NCI-H187 treated with DMSO at 0.1 percent for 48 hours (cell line): ENCODE measurements at places on chromosomes 12 and 14.

DNA sequence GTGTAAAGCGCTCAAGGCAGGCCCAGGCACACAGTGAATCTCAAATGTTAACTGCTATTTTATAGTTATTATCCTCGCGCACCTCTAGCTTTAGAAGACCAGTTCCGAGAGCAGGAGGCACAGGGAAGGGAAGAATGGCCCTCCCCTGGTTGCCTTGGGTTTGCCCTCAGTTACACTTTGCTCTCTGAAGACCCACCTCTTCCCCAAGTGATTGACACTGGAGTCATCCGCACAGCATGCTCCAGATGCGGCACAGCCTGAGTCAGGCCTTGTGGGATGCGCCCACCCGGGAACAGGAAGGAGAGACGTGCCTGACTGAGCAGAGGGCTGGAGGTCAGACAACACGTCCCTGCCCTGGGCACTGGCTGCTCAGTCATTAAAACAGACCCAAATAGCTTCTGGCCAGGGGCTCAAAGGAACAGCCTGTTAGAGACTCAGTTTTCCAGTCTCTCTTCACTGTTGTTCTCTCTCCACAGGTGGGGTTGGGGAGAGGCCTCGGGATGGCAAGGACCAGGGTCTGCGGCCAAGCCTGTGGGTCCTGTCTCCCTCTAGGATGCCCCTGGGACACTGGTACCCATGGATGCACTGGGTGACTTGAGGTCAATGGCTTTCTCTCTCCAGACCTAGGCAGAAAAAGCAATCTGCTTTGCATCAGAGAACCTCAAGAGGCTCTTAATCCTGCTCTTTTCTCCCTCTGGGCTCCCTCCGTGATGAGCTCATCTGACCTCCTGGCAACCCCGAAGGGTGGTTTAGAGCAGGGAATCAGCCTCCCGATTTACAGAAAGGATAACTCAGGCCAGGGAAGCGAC, 13.6 kb upstream of the MLXIP start:
- peak; percentile 84 for DNase-seq

GRCh38 chr14:65044596-65044959, 57.7 kb downstream of the MAX start:
- no peak for DNase-seq

DNA sequence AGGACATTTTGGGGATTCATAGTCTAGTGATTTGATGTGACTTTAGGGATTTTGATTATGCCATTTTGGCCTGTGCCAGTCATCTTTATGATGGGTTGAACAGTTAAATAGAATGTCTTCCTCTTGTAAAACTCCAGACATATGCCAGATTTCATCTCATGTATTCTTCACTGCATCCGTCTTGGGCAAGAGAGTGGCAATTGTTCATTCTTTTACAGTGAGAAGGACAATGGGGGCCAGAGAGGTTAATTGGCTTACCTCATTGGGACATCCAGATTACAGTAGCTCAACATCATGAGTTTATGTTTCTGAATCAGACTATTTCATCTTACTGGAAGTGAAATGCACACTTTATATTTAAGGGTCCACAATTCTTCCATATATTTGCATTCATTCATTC, 108.2 kb upstream of the SLC38A2 start:
- DNase-seq = no peak

DNA sequence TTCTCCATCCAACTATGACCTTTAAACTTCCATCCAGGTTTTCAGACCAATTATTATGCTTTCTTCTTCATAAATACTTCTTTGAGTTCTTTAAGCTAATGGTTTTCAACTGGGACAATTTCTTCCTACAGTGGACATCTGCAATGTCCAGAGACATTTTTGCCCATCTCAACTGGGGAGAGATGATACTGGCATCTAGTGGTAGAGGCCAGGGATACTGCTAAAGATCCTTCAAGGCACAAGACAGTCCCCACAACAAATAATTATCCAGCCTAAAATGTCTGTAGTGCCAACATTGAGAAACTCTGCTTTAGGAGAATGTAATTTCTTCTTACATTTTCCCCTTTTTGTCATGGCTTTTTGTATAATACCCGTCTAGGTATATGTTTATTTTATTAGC, 10.6 kb downstream of the TRHDE start:
- DNase-seq = no peak

DNA sequence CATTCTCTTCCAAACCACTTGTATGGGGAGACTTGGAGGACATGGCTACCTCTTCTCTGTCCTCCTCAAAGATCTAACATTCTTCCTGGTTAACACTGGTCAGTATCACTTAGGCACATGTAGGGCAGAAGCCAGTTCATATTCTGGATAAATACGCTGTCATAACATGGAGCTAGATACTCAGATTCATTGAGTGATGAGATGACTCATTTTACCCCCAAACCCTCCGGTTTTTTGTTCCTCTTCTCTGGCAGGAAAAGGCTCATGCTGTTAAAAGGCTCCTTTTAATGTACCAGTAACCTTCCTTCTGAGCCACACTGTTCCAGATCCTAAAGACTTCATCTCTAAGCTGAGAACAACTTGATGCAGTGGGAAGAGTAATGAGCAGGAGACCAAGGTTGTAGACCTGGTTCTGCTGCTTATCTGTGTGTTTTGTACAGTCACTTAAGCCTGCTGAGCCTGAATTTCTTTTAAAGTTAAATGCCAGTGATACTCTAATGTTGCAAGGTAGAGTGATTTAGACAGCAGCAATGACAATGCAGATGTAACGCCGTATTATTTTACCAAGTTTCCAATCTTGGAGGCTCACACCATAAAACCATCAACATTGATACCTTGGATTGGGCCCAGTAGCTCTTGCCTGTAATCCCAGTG, 57.3 kb upstream of the ELK3 start:
- DNase-seq = no peak

DNA sequence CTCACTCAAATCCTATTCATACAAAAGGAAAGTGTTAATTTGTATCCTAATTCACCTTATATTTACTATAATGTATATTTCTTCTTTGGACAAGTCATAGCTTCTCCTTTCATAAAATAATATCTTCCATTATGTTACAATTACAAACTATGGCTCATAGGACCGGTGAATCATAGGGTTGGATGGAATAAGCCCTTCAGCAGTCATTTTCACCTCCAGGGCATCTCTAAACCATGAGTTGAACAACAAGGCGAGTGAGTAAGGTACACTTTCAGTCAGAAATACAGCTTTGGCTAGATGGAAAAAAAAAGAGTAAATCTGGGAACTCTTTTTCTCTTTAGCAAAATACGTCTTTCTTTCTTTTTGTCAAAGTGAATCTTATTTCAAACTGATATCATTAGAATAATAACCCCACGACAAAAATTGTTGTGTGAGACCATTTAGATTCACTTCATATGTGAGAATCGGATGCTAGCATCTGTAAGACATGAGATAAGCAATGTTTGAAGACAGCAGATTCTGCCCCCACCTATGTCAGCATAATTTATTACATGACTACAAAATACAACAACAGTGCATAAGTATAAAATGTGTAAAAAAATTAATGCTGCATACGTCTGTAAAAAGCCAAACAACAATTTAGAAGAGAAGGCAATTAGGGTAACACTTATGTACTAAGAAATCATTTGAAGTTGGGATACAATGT, 184.4 kb upstream of the SLC38A2 start:
- DNase-seq = no peak

DNA sequence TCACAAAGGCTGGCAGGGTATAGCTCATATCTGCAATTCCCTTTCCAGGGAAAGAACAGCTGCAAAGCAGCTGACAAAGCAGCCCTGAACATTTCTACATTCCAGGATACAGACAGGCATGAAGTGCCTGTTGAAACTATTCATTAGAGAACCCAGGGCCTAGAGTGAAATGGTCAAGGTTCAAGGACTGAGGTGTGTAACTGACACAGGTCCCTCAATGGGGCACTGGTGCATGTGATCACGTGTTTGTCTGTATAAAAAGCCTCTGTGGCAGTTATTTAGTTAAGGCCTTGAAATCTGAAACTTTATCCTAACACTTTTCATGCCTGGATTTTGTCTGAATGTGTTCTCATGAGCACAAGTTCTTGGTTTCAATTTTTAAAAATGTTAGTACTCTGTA, 47.1 kb downstream of the GIT2 start:
- DNase-seq = peak; percentile 69

- DNase-seq = no peak
These were observed 27.1 kb upstream of the CDK17 start for GRCh38 chr12:96427269-96427729.

- DNase-seq = peak; percentile 64
These were observed 40.8 kb downstream of the RPS6KA5 start for GRCh38 chr14:91019673-91020072.

GRCh38 chr12:23055004-23055403, 430.0 kb downstream of the ETNK1 start:
- DNase-seq = no peak

DNA sequence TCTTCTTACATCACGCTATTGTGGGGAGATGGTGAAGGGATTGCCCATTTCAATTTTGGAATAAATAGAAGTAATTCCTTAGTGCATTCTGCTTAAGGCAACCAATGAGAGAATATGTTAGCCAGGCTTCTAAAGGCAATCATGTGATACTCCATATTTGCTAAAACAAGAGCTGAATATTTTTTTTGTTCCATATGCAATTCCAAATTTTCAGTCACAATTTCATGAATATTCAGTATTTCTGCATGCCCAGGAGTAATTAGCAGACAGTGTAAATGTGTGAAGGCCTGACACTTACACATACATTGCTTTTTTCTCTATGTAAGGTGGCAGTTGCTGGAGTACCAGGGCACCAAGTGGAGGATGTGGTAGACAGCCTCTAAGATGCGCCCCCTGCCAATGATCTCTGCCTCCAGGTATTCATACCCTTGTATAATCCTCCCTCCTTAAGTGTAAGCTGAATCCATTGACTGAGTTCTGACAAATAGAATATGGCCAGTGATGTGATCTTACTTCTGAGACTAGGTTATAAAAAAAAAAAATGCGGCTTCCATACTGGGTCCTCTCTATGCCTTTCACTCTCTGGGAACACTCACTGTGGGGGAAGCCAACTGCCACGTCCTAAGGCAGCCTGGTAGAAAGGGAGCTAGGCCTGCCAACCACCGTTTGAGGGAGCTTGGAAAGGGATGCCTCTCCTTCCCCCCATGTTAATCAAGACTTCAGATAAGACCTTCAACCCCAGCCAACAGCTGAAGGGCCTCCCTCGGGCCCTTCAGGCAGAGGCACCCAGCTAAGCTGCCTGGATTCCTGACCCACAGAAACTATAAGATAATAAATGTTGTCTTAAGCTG, 62.7 kb upstream of the PTGR2 start:
- no peak for DNase-seq

DNA sequence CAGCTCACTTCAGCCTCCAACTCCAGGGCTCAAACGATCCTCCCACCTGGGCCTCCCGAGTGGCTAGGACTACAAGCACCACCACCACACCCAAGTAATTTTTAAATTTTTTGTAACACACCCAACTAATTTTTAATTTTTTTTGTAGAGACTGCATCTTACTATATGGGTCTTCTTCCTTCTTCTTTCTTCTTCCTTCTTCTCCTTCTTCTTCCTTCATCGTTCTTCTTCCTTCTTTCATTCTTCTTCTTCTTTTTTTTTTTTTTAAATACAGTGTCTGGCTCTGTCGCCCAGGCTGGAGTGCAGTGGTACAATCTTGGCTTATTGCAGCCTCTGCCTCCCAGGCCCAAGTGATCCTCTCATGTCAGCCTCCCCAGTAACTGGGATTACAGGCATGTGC, 965 bp upstream of the CREBL2 start:
- DNase-seq = no peak

DNA sequence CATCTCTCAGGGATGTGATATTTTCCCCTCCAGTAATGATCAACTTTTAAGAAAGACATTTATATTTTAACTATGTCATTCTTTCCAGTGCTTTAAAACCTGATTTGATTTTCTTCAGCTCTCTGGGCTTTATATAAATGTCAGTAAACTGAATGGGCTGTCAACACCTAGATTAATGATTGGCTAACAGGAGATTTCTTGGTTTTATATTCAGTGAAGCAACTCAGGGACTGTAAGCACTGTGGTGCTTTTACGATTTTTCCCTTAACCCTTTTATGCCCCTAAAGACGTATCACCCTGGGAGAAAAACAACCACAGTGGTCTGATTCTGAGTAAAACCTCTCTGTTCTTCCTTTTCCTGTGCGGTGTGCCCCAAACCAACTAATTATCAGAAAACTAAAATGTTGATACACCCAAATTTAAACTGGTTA, 38.0 kb downstream of the PTGER2 start:
- DNase-seq = no peak

DNA sequence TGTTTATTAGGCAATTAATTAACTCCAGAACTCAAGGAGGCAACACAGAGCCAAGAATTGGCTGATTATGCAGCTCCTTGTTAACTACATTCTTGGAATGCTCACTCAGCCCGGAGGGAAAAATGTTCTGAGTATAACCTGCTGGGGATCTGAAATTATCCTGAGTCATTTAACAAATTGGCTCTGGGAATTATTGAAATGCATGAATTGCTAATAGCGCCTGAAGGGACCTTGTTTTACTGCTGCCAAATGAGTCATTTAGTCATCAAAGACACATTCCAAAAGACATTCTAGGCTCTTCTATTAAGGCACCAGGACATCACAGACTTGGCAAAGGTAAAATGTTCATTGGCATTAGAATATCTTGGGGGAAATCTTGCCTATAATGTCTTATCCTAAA, 13.0 kb downstream of the TMEM52B start:
- no peak for DNase-seq

DNA sequence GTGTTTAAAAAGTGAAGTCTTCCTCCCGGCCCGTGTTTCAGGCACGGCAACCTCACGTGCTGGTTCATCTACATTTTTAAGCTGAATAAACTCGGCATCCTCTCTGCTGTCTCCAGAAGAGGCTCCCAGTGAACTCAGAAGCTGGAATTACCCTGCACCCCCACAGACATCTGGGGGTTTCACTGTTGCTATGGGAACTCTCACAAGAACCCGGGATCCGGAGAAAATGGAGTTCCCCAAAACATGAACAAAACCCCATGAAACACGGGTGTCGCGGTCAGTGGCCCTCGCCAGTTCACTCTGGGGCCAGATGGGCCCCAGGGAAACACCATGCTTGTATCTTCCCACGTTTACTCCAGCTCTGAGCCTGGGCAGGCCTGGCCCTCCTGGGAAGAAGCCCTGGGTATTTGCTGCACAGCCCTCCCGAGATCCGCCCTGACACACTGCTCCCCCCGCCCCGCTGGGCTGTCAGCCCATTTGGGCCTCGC, 143.7 kb downstream of the PIWIL1 start:
- no peak for DNase-seq

GRCh38 chr14:69529563-69529962, 45.0 kb downstream of the PLEKHD1 start:
- no peak for DNase-seq

GRCh38 chr12:83185241-83185640, 498.5 kb downstream of the TMTC2 start:
- no peak for DNase-seq
